AG04450 (cell line): ENCODE measurements at places on chromosomes 2 and 18.

DNA sequence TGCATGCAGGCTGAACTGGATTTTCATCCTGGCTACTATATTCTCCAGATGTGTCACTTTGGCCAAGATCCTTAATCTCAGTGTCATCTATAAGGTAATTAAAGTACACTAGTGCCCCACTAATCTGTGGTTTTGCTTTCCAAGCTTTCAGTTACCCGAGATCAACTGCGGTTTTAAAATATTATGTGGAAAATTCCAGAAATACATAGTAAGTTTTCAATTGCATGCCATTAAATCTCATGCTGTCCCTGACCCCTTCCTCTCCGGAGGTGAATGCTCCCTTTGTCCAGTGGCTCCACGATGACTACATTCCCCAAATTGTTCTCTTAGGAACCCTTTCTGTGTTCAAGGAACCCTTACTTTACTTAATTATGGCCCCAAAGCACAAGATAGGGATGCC, 5.3 kb upstream of the TYMS start:
- no peak for DNase-seq

GRCh38 chr2:189580658-189581353, at the start of gene SLC40A1:
TSS of gene SLC40A1 (minus strand) at chr2:189580786. CDS start at chr2:189580460, 326 bp downstream.
- DNase-seq = no peak

- DNase-seq = no peak
These were observed 320.5 kb downstream of the CTNNA2 start for GRCh38 chr2:79833235-79833878.

DNA sequence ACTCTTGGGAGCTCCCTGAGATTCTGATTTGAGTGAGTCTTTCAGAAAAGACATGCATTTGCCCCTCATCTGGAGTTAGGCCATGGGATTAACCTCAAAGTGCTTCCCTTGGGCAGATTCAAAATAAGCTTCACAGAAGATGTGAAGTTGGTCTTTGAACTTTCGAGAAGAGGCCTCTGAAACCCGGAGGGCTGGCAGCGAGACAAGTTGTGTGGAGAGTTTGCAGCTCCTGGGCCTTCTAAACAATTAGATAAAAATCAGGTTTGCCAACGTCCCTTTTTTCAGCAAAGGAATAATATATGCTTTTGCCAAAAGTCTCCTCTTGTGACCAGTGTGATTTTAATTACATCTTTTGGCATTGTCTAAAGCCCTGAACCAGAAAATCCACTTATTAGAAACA, 489.7 kb downstream of the SOX11 start:
- DNase-seq = no peak

DNA sequence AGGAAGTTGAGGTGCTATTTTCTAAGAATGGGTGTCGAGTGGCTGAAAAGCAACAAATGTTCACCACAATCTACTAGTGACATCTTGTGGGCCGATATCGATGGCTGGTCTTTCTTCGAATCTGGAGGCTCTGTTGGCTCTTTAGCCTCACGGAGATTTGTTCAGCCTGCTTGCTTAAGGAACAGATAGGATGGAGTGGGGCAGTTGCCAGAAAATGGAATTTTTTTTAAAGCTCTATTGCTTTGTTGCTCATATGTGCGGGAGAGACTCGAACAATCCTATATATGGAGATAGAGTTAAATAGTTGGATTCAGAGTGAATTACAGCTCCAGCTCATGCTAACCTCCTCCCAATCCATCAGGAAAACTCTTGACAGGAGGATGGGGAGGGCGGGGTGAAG, 70.9 kb upstream of the LYPD6B start:
- no peak for DNase-seq

GRCh38 chr2:132609101-132609890, 60.7 kb downstream of the LYPD1 start:
- no peak for DNase-seq

DNA sequence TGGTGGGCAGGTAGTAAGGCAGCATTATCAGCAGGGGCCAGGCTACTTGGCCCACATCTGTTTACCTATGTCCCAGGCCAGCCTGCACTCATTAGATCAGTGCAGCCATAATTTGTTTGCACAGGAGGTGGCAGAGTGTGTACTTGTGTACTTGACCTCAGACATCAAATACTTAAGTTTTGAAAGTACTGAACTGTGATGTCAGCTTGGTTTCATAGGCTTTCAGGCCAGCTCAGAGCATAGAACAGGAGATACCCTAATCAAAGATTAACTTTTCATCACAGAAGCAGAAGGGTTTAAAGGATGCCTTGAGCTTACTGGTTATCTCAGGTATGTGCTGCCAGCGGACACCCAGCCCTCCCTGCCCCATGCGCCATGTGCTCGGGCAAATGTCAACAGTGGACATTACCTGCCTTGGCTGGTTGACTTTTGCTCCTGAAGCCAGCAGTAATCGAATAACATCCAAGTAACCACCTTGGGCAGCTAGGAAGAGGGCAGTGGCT, 33.2 kb downstream of the ANKRD29 start:
- DNase-seq = no peak

- DNase-seq = peak; percentile 10
These were observed 3.2 kb downstream of the PIGN start for GRCh38 chr18:62183578-62184195.

GRCh38 chr18:67456711-67457110, 59.8 kb downstream of the DSEL start:
- no peak for DNase-seq

- DNase-seq = no peak
These were observed 104.6 kb upstream of the EML6 start for GRCh38 chr2:54618646-54619565.

- DNase-seq = no peak
These were observed 83.0 kb downstream of the GBX2 start for GRCh38 chr2:236085211-236085610.

- DNase-seq = no peak
These were observed 171.8 kb downstream of the CAMKMT start for GRCh38 chr2:44533508-44533907.

DNA sequence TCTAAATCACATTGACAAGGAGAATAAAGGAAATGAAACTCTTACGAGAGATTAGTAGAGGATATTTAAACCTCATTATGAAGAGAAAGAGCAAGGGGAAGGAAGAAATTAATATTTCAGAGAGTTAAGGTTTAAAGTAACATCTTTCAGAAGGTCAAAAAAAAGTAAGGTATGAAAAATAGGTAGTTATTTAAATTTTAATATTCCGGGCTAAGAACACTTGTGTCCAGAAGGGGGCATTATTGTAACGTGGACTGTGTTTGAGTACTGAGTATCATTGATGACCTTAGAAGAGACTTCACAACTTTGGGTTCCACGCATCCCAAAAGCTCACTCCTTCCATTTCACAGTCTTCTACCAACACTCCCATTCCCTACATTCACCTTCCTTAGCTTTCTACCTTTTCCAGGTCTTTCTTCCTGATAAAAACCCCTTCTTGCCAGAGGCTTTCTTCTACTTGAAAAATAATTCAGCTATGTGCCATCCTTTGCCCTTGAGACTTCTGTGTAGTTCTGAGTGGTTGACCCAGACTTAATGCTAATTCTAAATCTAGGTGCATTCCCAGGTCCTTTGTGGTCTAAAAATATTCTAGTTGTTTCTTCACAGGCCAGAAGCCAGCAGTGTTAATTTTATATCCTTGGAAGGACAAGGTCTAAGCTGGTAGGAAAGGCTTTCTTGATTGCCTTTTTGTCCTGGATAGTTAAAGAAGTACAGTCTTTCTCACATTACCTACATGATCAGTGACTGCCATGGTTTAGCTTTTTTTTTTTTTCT, 16.5 kb downstream of the DYNC1I2 start:
- no peak for DNase-seq

DNA sequence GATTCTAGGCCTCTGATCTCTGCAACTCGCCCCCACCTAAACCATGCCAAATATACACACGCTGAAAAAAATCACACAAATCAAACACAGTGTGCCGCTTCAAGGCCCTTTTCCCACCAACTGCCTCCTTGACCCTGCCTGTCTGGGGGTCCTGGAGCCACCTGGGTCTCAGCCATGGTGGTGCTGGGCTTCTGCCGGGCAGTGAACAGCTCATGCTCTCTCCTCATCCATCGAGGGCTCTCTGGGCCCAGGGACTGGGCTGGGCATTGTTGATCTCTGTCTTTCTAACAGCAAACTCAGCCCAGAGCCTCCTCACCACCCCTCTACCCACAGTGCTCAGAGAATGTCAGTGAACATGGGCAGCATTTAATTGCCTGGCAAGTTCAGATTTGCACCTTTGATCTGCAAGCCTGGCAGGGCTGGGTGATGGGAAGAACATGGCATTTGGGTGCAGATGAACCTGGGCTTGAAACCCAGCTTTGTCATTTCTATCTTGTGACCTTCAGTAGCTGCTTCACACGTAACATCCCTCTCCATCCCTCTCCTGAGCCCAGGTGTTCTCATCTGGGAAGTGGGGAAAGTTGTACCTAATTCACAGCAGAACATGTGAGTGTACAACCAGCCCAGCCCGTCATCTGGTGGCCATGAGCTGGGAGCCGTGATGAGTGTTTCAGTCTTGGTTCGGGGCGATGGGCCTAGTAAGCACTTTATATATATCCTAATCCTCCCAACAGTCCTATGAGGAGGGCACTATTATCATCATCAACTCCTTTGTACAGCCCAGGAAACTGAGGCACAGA, 46.1 kb downstream of the SDC1 start:
- no peak for DNase-seq
